ENCODE measurements at places on chromosomes 1 and 21. TPM values are rescaled to one million over a fixed set of nuclear protein-coding genes. Genes with fewer than 3 reads are reported as not detected.

GRCh38 chr1:203213126-203213525, 16.3 kb downstream of the CHIT1 start:
- DNase-seq, result no peak

DNA sequence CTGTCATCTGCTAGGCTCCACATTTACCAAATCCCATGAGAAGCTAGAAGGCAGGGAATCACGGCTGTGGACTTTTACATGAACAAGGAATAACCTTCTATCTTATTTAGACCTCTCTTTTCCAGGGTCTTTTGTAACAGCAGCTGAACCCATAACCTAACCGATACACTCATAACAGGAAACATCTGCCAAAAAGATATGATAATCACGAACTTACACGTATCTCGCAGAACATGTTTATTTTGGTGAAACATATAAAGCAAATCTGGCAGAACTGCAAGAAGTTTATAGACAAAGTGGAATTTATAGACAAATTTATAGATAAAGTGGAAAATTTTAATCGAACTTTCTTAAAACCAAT, 20.4 kb downstream of the TINAGL1 start:
- no peak for DNase-seq

- no peak for DNase-seq
Measured at GRCh38 chr1:16164213-16165072, 8.6 kb upstream of the EPHA2 start.

DNA sequence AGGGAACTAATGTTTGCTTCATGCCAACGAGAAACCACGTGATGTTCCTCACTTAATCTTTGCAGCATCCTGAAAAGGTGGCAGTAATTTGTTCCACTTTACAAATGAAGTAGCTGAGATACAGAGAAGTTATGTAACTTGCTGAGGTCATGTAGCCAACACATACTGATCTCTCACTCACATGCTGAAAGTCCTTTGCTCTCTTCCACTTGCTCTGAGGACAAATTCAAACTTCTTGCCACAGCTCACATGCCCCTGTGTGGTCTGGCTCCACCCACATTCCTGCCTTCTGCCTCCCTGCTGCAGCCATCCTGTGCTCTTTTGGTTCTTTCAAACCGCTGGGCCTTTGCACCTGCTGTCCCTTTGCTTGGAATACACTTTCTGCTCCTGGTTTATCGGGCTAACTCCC, 55.4 kb downstream of the TMCO4 start:
- no peak for DNase-seq

- peak; percentile 85 for DNase-seq
Measured at GRCh38 chr21:31731056-31731856, 662 bp downstream of the SCAF4 start.

DNA sequence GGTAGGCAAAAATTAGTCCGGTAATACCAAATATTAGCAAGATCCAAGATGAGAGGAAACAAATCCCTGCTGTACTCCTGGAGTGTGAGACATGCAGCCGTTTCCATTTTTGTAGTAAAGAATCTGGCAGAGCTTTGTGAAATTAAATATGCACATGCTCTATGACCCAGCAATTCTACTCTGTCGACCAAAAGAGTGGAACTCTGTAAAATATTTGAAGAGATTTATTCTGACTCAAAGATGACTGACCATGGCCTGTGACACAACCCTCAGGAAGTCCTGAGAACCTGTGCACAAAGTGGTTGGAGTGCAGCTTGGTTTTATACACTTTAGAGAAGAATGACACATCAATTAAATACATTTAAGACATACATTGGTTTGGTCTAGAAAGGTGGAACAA, 16.2 kb downstream of the HAX1 start:
- DNase-seq, result no peak

- no peak for DNase-seq
Measured at GRCh38 chr1:114756009-114756892, 1.5 kb downstream of the CSDE1 start.

DNA sequence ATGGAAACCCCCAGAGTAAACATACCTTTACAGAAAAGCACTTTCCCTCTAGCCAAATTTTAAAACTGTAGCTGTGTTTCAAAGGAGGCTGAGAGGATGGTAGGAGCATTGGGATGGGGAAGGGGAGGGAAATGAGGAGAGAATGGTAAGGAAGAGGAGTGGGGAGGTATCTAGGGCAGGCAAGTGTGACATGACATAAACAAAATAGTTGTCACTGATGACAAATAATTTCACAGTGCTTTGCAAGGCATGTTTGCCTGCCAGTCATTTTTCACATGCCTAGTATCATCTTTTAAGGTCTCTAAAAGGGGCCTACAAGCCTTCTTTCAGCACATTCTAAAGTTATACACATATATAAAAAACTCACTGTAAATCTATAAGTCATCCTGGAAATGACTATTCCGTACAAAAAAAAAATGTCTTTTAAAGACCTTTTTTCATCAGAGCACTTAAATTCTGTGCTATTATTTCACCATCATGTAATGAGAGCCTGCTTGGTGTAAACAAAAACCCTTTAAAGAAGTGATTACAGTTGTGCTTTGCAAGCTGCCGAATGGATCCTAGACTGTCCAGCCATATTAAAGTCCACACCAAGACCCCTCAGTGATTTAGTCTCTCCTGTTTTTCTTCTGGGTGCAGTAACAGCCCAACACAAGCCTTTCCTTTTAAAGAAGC, 38.4 kb downstream of the HLX start:
- no peak for DNase-seq

DNA sequence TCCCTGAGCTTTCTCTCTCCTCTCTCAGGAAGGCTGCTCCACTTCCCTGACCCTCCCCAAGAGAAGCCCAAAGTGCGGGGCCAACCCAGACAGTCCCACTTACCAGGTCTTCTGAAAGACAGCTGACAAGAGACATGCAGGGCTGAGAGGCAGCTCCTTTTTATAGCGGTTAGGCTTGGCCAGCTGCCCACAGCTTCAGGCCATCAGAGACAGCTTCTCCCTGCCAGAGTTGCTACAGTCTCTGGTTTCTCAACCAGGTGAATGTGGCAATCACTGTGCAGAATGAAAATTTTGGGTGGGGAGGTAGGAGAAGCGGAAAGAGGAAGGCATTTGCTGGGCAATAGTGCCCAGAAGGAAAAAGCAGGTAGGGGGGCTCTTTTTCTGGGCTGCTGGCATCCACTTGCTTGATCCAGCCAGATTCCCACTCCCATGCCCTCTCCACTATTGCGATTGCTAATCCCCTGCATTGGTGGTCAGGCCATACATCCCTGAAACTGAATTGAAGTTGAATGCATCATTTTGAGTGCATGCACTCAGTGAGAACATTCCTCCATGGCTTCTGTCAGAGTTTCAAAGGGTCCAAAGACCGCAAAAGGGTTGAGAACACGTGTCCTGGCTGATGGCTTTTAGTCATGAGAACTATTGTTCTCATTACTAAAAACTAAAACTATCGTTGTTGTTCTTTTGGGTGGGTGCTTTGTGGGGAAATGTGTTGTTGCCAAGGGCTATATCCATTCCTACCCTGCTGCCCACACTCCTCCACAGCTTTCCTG, at the start of gene S100A8:
Gene S100A8, minus strand, starts transcription at position 136 of the 773 bp plus-strand sequence. CDS start 538 bp downstream, outside the sequence.
- DNase-seq, result no peak

DNA sequence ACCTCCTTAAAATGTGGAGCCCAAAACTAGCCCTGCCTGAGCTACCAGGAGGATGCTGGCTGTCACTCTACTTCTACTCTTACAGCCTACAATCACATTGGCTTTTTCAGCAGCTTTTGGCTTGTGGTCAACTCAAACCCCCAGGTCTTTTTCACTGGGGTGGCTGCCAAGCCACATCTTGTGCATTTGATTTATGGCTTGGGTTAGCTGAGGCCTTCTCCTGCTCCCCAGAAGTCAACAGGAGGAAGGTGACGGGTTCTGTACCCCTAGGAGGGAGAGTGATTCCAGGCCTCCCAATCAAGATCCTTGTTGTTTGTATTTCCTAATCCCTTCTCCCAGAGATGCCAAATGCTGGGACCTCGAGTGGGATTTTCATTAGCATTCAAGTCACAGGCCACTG, 124.3 kb downstream of the LACTBL1 start:
- DNase-seq, result no peak

- no peak for DNase-seq
Measured at GRCh38 chr1:156232201-156232894, 9.6 kb upstream of the BGLAP start.

DNA sequence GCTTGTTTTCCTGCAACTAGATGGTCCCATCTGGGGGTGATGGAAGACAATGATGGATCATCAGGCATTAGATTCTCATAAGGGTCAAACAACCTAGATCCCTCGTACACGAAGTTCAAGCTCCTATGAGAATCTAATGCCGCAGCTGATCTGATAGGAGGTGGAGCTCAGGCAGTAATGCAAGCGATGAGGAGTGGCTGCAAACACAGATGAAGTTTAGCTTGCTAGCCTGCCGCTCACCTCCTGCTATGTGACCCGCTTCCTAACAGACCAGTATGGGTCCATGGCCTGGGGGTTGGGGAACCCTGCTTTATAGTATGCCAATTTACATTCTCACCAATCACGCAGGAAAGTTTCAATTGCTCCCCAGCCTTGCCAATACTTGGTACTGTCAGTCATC, 37.5 kb downstream of the TLR5 start:
- no peak for DNase-seq

DNA sequence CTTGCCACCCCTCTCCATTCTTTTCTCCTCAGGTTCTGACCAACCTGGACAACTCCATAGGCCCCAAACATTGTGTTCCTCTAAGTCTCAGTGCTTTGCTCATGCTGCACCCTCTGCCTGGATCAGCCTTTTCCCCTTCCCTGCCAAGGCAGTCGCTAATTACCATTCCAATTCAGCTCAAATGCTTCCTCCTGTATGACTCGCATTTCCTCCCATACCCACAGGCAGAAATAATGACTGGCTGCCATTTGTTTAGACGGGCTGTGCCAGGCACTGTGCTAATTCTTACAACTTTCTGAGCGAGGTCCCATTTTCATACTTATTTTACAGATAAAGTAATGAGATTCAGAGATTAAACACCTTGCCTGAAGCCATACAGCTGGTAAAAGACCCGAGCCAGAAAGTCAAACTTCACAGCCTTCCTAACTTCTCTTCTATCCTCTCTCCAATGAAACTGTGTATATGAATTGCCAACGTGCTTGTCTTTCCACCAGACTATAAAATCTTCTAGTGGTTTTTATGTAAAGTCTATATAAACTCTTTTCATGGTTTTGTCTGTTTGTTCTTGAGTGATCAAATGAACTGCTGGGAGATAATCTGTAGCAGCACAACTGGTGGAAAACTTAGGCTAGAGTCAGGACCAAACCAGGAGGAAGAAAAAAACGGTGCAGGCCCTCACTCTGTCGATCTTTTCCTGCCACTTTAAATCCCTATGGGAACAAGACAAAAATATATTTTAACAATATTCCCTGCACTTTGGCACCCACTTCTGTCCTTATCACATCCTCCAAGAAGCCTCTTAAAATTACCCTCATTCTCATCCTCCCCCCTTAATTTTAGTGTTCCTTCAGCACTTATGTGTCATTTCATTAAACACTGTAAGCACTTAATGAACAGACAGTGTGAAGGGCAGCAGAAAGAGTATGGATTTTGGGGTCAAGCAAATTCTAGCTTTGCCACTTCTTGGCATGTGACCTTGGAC, 33.7 kb downstream of the RAB3B start:
- no peak for DNase-seq

DNA sequence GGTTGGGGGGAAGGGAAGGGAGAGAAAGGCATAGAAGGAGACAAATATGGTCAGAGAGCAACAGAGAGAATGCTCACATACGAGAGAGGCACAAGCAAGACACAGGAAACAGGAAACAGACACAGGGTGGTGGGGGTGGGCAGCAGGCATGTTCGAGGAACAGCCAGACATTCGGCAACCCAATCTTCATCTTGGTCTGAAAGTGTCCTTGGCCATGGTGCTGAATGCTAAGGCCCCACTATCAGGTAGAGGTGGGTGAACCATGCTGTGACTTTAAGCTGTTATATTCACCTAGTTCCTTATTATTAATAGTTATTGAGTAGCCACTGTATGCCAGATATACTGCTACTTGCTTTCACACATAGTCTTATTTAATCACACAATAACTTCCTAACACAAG, 109.2 kb downstream of the DDX20 start:
- DNase-seq, result no peak

DNA sequence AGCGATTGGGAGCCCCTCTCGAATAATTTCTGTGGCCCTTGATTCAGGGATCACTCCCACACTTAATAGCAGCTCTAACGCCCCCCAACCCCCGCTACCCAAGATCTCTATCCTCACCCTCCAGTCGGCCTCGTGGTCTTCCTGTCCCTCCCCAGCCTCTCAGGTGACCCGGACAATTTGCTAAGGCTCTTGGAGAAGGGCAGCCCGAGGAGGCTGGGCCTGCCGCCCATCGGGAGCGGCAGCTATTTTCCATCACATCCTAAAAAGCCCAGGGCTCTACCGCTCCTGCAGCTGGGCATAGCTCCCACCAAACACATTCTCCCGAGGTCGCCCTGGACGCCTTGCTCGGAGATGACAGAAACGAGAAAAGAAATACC, 12.0 kb upstream of the PHLDA3 start:
- peak; percentile 62 for DNase-seq

DNA sequence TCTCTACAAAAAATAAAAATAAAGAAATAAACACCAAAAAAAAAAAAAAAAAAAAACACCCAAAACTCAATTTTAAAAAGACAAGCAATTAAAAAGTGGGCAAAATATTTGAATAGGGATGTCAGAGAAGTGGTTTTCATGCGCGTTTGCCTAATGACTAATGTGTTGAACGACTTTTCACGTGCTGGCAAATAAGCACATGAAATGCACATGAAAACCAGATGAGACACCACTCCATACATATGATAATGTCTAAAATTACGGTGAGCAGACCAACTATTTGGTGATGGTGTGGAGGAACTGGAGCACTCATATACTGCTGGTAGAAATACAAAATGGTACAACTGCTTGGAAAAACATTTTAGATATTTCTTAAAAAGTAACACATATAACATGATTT, 39.4 kb upstream of the UHMK1 start:
- no peak for DNase-seq

DNA sequence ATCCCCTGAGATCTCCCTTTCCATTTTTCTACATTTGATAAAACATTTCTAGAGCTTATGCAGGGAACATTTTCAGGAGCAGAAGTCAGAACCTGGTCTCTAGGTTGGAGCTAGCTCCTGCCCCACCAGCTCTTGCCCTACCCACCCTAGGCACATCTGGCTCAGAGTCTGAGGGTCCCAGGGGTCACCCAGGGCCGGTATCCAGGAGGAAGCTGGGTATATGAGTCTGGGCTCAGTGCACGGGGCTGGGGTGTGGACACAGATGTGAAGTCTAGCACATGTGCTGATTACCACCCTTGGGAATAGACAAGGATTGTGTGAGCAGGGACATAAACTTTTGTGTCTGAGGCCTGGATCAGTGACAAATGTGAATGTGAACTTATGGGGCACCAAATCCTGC, 95.4 kb downstream of the MATN1 start:
- no peak for DNase-seq

- DNase-seq, result no peak
Measured at GRCh38 chr1:89987159-89987819, 7.6 kb upstream of the ZNF326 start.

The AKNAD1 gene
- not detected for total RNA-seq

The GRIK3 gene
- total RNA-seq, result 1.5 TPM

The LRRC8C gene
- 1.5 TPM for total RNA-seq

The CYP4A22 gene
- not detected for total RNA-seq

The GJA5 gene
- 7.7 TPM for total RNA-seq

The PTPRU gene
- 14.3 TPM for total RNA-seq

The SLC1A7 gene
- 0.72 TPM for total RNA-seq

The ALX3 gene
- not detected for total RNA-seq

The GNAT2 gene
- total RNA-seq, result not detected

The TNNI3K gene
- total RNA-seq, result 1.1 TPM

The OR2T11 gene
- not detected for total RNA-seq

The OR2AK2 gene
- not detected for total RNA-seq

The SPRR2G gene
- total RNA-seq, result not detected

The HIVEP3 gene
- 6.5 TPM for total RNA-seq

The SPRR2A gene
- not detected for total RNA-seq

The ADAMTS5 gene
- 8.7 TPM for total RNA-seq

The TSNAX gene
- 31.4 TPM for total RNA-seq

The CFHR2 gene
- not detected for total RNA-seq
